SK-MEL-5 (cell line): ENCODE measurements at places on chromosomes 6 and 20.

- DNase-seq, result no peak
Measured at GRCh38 chr6:81906041-81906440, 153.6 kb upstream of the TENT5A start.

DNA sequence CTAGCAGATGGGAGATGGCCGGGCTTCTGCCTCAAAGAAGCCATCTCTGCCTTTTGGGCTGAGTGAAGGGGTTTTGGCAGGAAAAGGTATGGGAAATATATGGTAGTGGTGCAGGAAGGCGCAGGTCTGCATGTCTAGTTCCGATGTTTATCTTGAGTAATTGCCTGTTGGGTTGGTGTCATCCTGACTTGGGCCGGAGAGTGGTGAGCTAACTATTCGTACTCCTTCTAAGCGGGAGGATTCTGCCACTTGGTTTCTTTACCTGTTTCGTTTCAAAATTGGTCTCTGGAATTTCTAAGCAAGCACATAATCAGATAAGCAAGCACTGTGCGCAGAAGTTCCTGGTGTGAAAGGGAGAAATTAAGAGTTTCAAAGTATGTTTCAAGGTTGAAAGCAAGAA is 229.6 kb downstream of the SAMD5 start:
- DNase-seq, result no peak

GRCh38 chr6:16322666-16323312 is 84.4 kb downstream of the GMPR start:
- no peak for DNase-seq

DNA sequence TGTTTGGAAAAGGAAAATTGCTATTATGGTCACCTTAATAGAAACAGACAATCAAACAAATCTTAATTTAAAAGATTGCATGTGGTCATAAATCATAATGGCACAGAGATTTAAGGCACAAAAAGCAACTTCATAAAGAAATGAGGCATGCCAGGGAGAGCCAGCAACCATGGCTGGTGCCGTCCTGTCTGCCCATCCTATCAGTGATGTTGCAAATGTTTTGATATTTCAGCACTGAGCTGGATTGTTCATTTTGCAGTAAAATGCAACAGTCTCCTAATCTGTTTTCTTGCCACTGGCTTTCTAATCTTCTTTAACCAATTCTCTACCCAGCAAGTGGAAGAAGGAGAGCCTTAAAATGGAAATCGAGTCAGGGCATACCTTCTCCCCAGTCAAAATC is 249.8 kb downstream of the SAMD5 start:
- DNase-seq, result no peak

GRCh38 chr6:148593130-148593812 is 153.6 kb upstream of the UST start:
- DNase-seq, result no peak

DNA sequence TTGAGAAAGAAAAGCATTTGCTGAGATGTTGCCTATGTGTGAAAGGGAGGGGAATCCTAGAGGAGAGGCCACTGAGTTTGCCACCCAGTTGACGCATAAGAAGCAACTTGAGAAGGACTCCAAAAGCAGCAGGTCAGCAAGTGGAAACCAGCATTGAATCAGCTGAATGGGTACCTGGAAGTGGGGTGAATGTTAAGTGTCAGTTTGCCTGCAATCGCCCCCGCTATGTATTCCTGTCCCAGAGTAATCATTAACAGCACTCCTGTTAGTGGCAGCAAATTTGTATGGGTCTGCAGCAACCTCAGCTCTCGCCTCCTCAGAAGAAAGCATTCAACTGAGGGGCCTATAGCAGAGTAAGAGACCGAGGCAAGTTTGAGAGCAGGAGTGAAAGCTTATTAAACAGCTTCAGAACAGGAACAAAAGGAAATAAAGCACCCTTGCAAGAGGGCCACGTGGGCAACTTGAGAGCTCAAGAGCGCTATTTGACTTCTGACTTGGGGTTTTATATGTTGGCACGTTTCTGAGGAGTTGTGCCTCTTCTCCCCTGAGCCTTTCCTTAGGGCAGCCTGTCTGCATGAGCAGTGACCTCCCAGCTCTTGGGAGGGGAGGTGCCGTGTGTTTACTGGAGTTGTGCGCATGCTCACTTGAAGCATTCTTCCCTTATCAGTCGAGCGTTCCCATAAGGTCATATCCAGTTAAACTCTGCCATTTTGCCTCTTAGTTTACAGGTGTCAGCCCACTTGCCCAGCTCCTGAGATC is 122.6 kb upstream of the PHACTR1 start:
- peak; percentile 64 for DNase-seq

DNA sequence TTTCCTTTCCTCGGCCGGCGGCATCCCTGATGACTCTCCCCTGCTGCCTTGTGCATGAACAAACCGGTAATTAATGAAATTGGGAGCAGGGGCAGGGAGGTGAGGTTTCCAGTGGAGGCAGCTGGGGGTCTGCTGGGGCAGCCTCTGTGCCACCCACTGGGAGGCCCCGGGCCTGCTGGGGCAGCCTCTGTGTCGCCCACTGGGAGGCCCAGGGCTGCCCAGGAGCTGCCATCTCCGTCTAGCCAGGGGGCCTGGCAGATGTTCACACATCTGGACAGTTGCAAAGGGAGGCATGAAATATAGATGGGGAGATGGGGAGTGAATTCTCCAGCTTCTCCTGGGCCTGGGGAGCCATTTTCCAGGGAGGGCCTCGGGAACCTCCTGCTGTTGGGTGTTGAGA is 33.8 kb downstream of the TOX2 start:
- DNase-seq, result no peak

- DNase-seq, result no peak
Measured at GRCh38 chr6:69584913-69585729, 211.7 kb downstream of the LMBRD1 start.
